ENCODE measurements at places on chromosomes 7 and 10.
A peak's percentile ranks its signal among the peaks of the same experiment; 100 is the strongest.

GRCh38 chr7:132557489-132558044, 18.7 kb downstream of the PLXNA4 start:
- H3K4me1 ChIP-seq: no peaks in the 10 kb centered on the region
- peak; percentile 15 for DNase-seq
- H3K36me3 ChIP-seq: peaks cover 27% of the 10 kb centered on the region
- H3K27ac ChIP-seq: no peak overlapping the region
- no peaks in the 10 kb centered on the region for H3K27me3 ChIP-seq

- no peaks in the 10 kb centered on the region for H3K36me3 ChIP-seq
- peak; percentile 45 for DNase-seq
- no peak overlapping the region for H3K27ac ChIP-seq
- H3K4me3 ChIP-seq: no peak overlapping the region
- H3K27me3 ChIP-seq: no peaks in the 10 kb centered on the region
- peaks cover 45% of the 10 kb centered on the region for H3K4me1 ChIP-seq
These were observed 96.6 kb downstream of the FAM53B start for GRCh38 chr10:124647421-124648130.

GRCh38 chr7:100639995-100640516, 1.3 kb downstream of the TFR2 start:
- H3K27ac ChIP-seq: no peak overlapping the region
- no peak for DNase-seq
- H3K4me3 ChIP-seq: no peak overlapping the region
- H3K27me3 ChIP-seq: peaks cover 56% of the 10 kb centered on the region

GRCh38 chr10:43699516-43699915, 50.8 kb upstream of the ZNF32 start:
- no peaks in the 10 kb centered on the region for H3K36me3 ChIP-seq
- no peak overlapping the region for H3K27ac ChIP-seq

- no peak overlapping the region for H3K27ac ChIP-seq
- H3K36me3 ChIP-seq: peaks cover 34% of the 10 kb centered on the region
- H3K4me1 ChIP-seq: peaks cover 10% of the 10 kb centered on the region
- no peak for DNase-seq
- no peaks in the 10 kb centered on the region for H3K27me3 ChIP-seq
- no peak overlapping the region for H3K4me3 ChIP-seq
These were observed 55.7 kb upstream of the EFCAB10 start for GRCh38 chr7:105636982-105637381.

- no peak overlapping the region for H3K4me3 ChIP-seq
- peaks cover 79% of the 10 kb centered on the region for H3K36me3 ChIP-seq
- H3K4me1 ChIP-seq: peaks cover 27% of the 10 kb centered on the region
- H3K27ac ChIP-seq: no peak overlapping the region
- H3K27me3 ChIP-seq: no peaks in the 10 kb centered on the region
These were observed 5.8 kb downstream of the GNB2 start for GRCh38 chr7:100679129-100679926.

- no peaks in the 10 kb centered on the region for H3K27me3 ChIP-seq
- peak; percentile 12 for DNase-seq
- no peaks in the 10 kb centered on the region for H3K36me3 ChIP-seq
- H3K4me1 ChIP-seq: peaks cover 7% of the 10 kb centered on the region
These were observed 4.9 kb downstream of the COL17A1 start for GRCh38 chr10:104080762-104081161.

DNA sequence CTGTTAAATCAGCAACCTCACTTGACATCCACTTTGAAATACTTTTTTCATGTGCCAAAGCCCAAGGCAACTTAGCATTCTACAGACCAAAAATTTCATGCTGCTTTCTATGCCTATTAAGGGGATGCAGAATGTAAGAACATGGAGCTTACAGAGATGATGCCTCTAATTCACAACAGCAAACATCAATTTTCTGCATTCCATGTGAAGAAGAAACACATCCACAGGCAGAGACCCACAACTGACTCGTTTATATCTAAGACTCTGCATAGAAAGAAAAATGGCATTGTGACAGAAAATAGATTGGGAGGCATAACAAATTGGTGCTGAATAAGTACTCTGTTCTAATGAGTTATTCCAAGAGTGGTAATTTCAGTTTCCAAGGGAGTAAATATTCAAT, 107.6 kb downstream of the SGMS1 start:
- H3K36me3 ChIP-seq: no peaks in the 10 kb centered on the region
- no peak overlapping the region for H3K4me3 ChIP-seq
- H3K27ac ChIP-seq: no peak overlapping the region
- no peak for DNase-seq
- no peaks in the 10 kb centered on the region for H3K27me3 ChIP-seq
- no peaks in the 10 kb centered on the region for H3K4me1 ChIP-seq

- no peak for DNase-seq
- H3K4me1 ChIP-seq: peaks cover 13% of the 10 kb centered on the region
- peaks cover 34% of the 10 kb centered on the region for H3K27me3 ChIP-seq
- H3K4me3 ChIP-seq: no peak overlapping the region
- no peak overlapping the region for H3K27ac ChIP-seq
These were observed 529 bp downstream of the CLDN3 start for GRCh38 chr7:73769481-73770001.

- no peak overlapping the region for H3K4me3 ChIP-seq
- no peaks in the 10 kb centered on the region for H3K4me1 ChIP-seq
- no peak overlapping the region for H3K27ac ChIP-seq
- no peaks in the 10 kb centered on the region for H3K27me3 ChIP-seq
These were observed 341.7 kb upstream of the BMPER start for GRCh38 chr7:33563651-33564050.

DNA sequence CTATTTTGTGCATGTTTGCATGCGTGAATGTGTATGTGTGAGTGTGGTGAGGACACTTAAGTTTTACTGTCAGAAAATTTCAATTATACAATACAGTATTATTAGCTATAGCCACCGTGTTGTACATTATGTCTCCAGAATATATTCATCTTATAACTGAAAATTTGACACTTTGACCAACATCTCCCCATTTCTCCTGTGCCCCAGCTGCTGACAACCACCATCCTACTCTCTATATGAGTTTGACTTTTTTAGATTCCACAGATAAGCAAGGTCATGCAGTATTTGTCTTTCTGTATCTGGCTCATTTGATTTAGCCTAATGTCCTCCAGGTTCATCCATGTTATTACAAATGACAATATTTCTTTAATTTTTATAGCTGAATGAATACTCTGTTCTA, 195.0 kb downstream of the GPR37 start:
- no peaks in the 10 kb centered on the region for H3K36me3 ChIP-seq
- H3K4me3 ChIP-seq: no peak overlapping the region
- H3K27ac ChIP-seq: no peak overlapping the region

GRCh38 chr10:49334964-49335363, 36.0 kb downstream of the C10orf71 start:
- H3K27ac ChIP-seq: no peak overlapping the region
- H3K27me3 ChIP-seq: peaks cover 56% of the 10 kb centered on the region
- no peaks in the 10 kb centered on the region for H3K36me3 ChIP-seq
- H3K4me3 ChIP-seq: no peak overlapping the region

GRCh38 chr7:156309016-156309620, 331.5 kb upstream of the RNF32 start:
- H3K27me3 ChIP-seq: no peaks in the 10 kb centered on the region
- no peaks in the 10 kb centered on the region for H3K36me3 ChIP-seq
- H3K4me3 ChIP-seq: no peak overlapping the region
- no peaks in the 10 kb centered on the region for H3K4me1 ChIP-seq
- no peak for DNase-seq
- H3K27ac ChIP-seq: no peak overlapping the region

GRCh38 chr7:99001482-99002147, 123.3 kb downstream of the TRRAP start:
- H3K4me1 ChIP-seq: peaks cover 42% of the 10 kb centered on the region
- no peaks in the 10 kb centered on the region for H3K27me3 ChIP-seq
- no peak overlapping the region for H3K4me3 ChIP-seq
- no peak for DNase-seq

DNA sequence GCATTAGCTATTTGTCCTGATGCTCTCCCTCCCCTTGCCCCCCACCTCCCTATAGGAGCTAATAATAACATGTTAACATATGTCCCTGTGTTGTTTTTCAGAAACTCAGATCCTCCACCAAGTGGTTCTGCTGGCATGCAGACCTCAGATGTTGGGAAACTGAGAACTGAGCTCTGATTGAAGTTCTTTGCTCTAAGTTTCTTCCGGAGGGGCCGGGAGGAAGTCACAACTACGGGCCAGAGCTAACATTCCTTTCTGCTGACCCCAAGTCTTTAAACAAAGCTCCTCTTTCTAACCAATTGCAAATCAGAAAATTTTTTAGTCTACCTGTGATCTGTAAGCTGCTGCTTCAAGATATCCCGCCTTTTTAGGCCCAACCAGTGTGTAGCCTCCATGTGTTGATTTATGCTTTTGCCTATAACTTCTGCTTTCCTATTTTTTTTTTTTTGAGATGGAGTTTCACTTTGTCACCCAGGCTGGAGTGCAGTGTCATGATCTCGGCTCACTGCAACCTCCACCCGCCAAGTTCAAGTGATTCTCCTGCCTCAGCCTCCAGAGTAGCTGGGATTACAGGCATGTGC, 66.6 kb downstream of the LYZL1 start:
- H3K27ac ChIP-seq: no peak overlapping the region
- no peaks in the 10 kb centered on the region for H3K36me3 ChIP-seq
- no peak overlapping the region for H3K4me3 ChIP-seq
- H3K4me1 ChIP-seq: peaks cover 14% of the 10 kb centered on the region

- no peaks in the 10 kb centered on the region for H3K36me3 ChIP-seq
- H3K27me3 ChIP-seq: no peaks in the 10 kb centered on the region
- no peak overlapping the region for H3K27ac ChIP-seq
- DNase-seq: no peak
These were observed 46.2 kb downstream of the BLNK start for GRCh38 chr10:96225119-96225518.

DNA sequence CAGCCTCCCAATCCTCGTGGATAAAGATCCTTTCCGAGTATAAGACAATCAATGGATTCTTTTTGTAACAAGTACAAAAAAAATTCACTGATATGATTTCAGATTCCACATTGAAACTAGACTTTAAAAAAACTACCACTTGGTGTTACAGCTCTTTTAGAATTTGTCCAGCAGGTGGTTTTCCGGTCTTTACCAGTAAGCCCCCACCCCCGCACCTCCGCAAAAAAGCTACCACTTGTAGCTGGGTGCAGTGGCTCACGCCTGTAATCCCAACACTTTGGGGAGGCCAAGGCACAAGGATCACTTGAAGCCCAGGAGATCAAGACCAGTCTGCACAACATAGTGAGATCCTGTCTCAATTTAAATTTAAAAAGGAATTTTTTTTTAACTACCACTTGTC, 19.8 kb downstream of the IGF2BP3 start:
- no peaks in the 10 kb centered on the region for H3K27me3 ChIP-seq
- peaks cover 4% of the 10 kb centered on the region for H3K4me1 ChIP-seq
- no peak for DNase-seq
- no peak overlapping the region for H3K4me3 ChIP-seq
- no peaks in the 10 kb centered on the region for H3K36me3 ChIP-seq

DNA sequence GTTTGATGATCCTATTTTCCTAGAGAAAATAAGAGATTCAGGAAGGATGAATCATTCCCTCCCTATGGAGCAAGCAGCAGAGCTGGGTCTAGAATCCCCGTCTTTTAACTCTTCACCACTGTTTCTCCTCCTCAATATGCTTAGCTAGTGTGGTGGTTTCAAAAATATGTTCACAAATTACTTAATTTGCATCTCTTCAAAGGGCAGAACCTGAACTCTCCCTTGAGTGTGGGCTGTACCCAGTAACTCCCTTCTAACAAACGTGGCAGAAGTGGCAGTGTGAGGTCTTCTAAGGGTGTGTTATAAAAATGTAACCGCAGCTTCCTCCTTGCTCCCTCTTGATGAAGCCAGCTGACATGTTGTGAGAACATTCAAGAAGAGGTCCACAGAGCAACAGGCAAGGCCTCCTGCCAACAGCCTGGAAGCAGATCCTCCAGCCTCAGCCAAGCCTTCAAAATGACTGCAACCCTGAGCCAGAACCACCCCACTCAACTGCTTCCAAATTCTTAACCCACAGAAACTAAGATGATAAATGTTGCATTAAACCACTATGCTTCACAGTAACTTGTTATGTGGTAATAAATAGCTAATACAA, 36.6 kb downstream of the SRPK2 start:
- H3K27me3 ChIP-seq: no peaks in the 10 kb centered on the region
- H3K4me1 ChIP-seq: peaks cover 18% of the 10 kb centered on the region
- H3K27ac ChIP-seq: peak overlapping the region; percentile 51
- no peaks in the 10 kb centered on the region for H3K36me3 ChIP-seq

GRCh38 chr7:119748991-119749390, 524.0 kb upstream of the KCND2 start:
- no peaks in the 10 kb centered on the region for H3K27me3 ChIP-seq
- no peaks in the 10 kb centered on the region for H3K4me1 ChIP-seq
- H3K4me3 ChIP-seq: no peak overlapping the region
- H3K36me3 ChIP-seq: no peaks in the 10 kb centered on the region

DNA sequence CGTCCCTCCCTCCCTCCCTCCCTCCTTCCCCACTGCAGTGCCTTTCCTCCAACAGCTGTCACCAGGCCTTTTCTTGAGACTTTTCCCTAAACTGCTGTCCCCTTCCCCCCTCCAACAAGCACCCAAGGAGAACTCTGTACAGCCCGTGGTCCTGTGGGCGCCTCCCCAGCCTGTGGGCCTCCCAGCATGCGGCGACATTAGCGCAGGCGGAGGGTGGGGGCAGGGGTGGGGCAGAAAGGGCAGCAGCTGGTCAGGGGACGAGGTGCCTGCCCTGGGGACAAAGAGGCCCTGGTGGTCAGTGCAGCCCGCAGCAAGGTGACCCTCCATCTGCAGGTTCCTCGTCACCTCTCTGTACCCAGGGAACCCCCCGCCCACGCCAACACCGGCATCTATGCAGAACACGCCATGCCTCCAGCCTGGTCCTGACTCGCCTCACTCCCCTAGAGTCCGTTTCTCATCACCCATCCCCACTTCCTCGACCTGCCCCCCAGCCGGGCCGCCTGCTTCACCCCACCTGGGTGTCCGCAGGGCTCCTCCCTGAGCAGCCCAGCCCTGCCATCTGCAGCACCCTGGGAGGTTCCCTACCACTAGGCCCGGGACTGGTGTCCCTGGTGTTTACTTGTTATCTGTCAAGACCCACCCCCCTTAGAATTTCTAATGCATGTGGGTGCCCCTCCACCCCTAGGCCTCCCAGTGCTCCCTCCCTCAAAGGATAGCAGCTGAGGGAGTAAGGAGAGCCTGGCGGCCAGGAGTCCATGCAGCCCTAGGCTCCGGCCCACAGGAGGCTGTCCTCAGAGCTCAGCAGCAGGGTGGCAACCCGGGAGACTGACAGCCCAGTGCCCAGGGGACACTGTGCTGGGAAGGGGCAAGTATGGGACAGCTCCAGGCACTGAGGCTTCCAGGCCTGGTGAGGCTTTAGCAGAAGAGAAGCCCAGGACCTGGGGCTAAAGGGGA, 147.8 kb downstream of the ARHGAP22 start:
- no peaks in the 10 kb centered on the region for H3K27me3 ChIP-seq
- peaks cover 65% of the 10 kb centered on the region for H3K36me3 ChIP-seq
- peaks cover 22% of the 10 kb centered on the region for H3K4me1 ChIP-seq
- DNase-seq: no peak
- no peak overlapping the region for H3K4me3 ChIP-seq

GRCh38 chr10:29324220-29324841, 35.5 kb downstream of the LYZL1 start:
- H3K27ac ChIP-seq: no peak overlapping the region
- peaks cover 10% of the 10 kb centered on the region for H3K4me1 ChIP-seq
- no peaks in the 10 kb centered on the region for H3K27me3 ChIP-seq
- peak; percentile 45 for DNase-seq
- no peaks in the 10 kb centered on the region for H3K36me3 ChIP-seq
- no peak overlapping the region for H3K4me3 ChIP-seq

GRCh38 chr10:86687750-86688149, 19.4 kb downstream of the LDB3 start:
- no peaks in the 10 kb centered on the region for H3K36me3 ChIP-seq
- H3K27ac ChIP-seq: peak overlapping the region; percentile 73
- peaks cover 15% of the 10 kb centered on the region for H3K4me1 ChIP-seq
- H3K4me3 ChIP-seq: no peak overlapping the region

Data from mesenchymal stem cell (in vitro differentiated cells and primary cell).